Ovary (tissue), 10 donors: ENCODE measurements at places on chromosomes 1 and 21. TPM values are rescaled to one million over a fixed set of nuclear protein-coding genes. Genes with fewer than 3 reads are reported as not detected.

DNA sequence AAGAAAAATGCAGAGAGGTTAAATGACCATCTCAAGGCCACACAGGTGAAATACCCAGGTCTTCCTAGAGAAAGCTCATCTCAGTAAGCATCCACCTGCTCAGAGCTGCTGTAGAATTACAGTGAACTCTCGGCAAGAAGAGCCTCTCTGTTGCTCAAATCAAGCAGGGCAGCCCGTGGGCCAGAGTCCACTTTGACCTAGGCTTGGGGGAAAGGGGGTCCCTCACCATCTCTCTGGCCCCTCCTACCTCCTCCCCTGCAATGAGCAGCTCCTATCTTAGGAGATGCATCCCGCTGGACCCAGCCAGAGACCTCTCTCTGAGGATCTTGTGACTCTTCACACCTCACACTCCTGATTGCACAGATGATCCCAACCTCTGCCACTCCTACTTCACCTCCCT is 364.7 kb downstream of the PTPRU start:
- DNase-seq: no peak

DNA sequence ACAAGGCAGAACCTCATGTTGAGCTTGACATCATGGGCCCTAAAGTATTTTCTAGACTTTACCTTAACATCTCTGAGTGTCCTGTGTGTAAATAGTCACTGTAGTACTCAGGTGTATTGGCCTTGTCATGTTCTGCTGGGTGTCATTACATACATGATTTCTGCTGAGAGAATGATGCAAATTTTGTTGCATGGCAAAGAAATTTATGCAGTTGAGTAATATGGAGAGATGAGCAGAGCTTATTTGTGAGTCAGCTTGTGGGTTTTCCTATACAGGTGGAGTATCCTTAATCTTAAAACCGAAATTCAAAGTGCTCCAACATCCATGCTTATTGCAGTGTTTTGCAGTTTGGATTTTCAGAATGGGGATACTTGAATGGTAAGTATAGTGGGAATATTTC is 36.6 kb downstream of the RGL1 start:
- no peak for DNase-seq

GRCh38 chr1:156281693-156282478 is 739 bp downstream of the SMG5 start:
- no peak for DNase-seq

DNA sequence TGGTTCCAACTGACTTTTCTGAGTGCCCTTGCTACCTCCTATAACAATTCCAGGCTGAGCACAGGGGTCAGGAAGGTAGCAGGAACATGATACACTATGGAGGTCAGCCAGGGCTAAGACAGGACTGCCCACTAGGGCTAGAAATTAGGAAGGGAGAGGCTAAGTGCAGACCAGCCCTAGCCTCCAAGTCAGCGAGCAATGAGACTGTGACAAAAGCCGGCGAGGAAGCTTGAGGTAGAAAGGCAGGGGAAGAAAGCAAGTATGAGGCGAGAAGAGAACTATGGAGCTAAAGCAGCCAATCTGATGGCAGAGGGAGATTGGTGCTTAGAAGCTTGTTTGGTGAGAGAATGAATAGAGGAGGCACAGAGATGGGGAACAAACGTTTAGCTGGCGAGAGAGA is 4.7 kb downstream of the UROD start:
- DNase-seq: no peak

GRCh38 chr21:40668555-40669275 is 178.2 kb downstream of the DSCAM start:
- DNase-seq: no peak

DNA sequence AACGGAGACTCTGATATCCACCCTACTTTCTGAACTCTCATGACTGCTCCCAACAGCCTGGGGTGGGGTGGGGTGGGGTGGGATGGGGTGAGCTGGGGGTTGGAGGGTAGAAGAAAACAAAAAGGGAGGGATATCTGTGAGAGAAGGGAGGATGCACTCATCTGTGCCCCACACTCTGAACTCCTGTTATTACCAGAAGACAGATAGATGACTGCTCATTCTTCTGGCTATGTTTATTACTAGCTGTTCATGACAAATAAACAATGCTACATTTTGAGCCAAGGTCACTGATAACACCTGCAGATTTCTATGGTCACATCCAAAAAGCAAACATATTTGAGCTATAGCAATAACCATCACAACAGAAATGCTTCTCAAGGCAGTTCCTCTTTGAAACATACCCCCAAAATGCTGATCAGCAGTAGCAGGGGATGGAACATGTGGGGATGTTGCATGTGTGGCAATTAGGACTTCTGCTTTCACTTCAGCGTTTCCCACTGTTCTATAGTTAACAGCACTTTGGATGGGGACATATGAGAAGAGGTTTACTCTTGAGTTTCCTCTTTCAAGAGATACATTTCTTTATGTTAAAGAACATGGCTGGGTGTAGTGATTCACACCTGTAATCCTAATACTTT is 43.3 kb downstream of the GPR3 start:
- DNase-seq: no peak

DNA sequence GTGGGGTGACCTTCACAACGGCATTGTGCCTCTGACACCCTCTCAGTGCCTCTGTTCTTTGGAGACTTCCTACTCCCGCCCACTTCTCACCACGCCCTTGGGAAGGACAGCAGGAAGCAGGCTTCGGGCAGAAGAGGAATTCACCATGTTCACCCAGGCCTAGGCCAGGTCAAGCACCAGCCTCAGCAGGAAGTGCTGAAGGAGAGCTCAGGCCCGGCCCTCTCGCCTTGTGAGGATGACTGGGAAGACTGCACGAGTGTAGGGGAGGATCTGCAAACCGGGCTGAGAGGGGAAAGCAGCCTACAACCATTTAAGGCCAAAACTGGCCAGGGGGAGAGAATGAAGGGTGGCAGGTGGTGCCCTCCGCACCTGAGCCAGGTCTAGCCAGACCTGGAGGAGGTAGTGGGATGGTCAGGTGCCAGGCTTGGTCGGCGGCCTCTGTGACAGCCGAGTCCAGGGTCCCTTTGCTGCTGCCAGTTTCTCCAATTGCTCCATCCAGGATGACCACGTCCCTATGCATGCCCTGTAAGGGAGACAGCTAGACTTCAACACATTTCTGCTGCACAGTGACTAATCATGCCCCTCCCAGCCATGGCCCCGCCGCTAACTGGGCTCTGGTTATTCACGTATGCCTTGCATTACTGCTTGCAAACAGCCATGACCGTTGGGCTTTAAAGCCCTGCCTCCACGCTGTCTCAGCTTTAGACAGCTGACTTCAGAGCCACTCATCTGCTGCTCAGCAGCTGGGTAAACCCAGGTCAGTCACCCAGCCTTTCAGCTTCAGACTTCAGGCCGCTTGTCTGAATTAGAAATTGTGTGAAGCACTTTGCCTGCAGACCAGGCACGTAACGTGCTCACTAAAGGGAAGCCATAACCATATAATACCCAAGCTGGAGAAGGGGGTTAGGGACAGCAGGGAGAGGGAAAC is 8.9 kb downstream of the MRTO4 start:
- no peak for DNase-seq

DNA sequence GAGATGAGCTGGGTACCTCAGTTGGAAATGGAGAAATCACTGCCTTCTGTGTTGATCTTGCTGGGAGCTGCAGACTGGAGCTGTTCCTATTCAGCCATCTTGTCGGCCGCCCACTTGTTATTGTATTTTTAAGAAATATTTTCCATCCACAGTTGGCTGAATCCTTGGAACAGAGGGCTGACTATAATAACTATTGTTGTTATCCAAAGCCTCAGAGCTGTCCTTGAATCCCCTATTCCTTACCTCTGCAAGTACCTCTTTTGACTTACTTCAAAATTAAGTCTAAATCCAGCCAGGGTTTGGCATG is 44.1 kb upstream of the GRHL3 start:
- no peak for DNase-seq

- peak; percentile 68 for DNase-seq
Measured at GRCh38 chr1:151990856-151991198, 2.8 kb downstream of the S100A10 start.

DNA sequence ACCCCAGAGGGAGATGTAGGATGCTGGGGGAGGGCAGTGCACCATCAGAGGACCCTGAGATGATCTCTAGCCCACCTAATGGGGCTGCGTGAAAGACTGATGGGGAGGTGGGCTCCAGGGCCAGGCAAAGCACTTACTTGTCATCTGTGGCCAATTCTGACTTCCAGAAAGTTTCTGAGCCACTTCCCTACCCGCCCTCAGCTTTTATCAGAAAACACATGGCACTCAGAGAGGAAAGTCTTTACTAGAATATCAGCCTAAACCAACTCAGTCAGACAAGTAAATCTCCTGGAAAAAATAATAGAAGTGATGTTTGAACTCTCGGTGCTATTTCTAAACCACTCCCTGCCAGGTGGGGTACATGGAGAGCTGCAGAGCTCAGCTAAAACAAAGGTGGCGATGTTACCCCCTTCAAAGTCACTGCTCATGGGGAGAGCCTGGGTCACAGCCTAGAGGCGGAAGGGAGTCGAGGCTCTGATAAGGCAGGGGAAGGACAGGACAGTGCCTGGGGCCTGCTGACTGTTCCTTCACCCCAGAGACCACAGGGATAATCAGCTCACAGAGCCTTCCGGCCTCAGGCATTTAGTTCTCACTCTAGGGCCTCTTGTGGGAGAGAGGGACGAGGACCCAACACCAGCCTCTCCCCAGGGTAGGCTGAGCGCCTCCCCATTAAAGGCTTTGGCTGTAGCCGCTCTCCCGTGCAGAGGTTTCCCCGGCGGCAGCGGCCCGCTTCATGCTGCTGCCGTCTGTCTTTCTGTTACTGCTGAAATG is 14.2 kb downstream of the SMIM12 start:
- DNase-seq: no peak

GRCh38 chr1:5916572-5917280 is 75.5 kb downstream of the NPHP4 start:
- DNase-seq: no peak

DNA sequence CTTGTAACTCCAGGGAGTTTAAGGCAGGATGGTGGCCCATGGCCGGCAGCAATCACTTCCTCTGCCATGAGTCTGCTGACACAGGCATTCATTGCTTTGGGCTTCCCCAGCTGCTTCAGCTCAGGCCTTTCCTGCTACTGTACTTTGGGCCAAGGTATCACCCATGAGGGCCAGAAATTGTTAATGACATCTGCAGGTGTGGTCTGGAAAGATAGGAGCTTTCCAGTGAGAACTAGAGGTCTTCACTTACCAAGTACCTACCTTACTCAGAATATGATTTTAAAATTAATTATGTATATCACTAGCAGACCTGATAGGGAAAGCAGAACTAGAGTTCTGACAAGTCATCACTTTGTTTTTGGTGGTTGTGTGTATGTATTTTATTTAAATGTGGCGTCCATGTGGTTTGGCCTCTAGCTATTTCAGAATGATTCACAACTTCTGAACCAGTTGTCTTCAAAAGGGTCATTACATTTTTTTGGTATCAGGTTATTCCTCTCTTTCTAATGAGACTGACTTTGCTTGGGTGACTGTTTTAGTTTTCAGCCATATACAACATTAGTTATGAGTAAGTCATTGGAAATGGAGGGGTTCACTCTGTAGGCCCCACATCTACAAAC is 2.7 kb downstream of the RGL1 start:
- no peak for DNase-seq

GRCh38 chr21:29332461-29333362 is 34.0 kb downstream of the BACH1 start:
- DNase-seq: no peak

MANEAL gene
- not detected for total RNA-seq

CACNA1S gene
- total RNA-seq: not detected

S100A10 gene
- 293 TPM for total RNA-seq

NPHS2 gene
- total RNA-seq: not detected

FCER1G gene
- total RNA-seq: 9.2 TPM

SPRR2F gene
- 62.3 TPM for total RNA-seq
